WERI-Rb-1 (cell line): ENCODE measurements at places on chromosomes 12 and 14.

GRCh38 chr12:127455347-127456265, 811.4 kb upstream of the TMEM132C start:
- no peak for DNase-seq

DNA sequence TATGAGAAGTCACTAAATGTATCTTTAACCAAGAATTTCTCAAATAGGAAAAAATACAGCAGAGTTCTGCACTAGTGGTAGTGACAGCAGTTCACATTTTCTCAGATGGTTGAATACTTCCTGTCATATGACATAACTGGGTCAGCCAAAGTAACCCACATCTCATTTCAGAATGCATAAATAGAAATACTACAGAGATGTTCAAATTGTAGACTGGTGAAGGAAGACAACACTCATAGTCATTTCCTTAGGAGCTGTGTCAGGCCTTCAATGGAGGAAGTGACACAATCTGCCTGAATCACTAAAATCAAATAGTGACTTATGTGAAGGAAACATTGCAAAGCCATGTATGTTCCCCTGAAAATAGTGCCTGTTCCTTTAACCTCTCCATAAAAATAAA, 32.4 kb downstream of the FERMT2 start:
- no peak for DNase-seq

GRCh38 chr14:75647640-75648039, 13.0 kb downstream of the ERG28 start:
- DNase-seq: no peak

DNA sequence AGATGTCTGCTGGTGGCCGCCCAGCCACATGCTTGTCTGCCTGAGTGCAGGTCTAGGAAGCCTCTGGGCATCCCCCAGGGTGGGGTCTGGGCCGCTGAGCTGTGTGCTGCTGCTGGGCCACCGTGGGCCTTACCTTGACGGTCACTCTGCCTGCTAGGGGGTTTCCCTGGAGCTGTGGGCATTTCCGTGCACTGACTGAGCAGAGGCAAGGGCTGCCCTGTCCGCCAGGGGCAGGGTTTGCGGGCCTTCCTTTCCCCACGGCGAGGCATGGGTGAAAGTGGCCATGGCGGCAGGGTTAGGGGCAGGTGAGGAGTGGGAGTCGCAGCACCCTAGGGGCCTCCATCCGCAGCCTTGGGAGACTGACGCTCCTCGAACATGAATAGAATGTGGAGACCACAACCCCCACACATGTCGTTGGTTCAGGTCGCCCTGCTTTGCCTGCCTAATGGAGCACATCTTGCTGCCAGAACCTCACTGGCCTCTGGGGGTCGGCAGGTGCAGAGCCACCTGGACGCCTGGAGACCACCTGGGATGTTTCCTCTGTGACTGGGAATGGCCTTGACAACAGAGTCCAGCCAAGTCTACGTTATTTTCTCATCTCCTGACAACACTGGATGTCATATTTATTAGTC, 2.5 kb downstream of the ZBTB42 start:
- DNase-seq: no peak

- no peak for DNase-seq
Observed at GRCh38 chr12:38328306-38328895, 11.8 kb downstream of the ALG10B start.

GRCh38 chr12:49369411-49370145, 2.3 kb downstream of the SPATS2 start:
- DNase-seq: peak; percentile 18

- no peak for DNase-seq
Observed at GRCh38 chr14:57725399-57726077, 140.4 kb downstream of the SLC35F4 start.

DNA sequence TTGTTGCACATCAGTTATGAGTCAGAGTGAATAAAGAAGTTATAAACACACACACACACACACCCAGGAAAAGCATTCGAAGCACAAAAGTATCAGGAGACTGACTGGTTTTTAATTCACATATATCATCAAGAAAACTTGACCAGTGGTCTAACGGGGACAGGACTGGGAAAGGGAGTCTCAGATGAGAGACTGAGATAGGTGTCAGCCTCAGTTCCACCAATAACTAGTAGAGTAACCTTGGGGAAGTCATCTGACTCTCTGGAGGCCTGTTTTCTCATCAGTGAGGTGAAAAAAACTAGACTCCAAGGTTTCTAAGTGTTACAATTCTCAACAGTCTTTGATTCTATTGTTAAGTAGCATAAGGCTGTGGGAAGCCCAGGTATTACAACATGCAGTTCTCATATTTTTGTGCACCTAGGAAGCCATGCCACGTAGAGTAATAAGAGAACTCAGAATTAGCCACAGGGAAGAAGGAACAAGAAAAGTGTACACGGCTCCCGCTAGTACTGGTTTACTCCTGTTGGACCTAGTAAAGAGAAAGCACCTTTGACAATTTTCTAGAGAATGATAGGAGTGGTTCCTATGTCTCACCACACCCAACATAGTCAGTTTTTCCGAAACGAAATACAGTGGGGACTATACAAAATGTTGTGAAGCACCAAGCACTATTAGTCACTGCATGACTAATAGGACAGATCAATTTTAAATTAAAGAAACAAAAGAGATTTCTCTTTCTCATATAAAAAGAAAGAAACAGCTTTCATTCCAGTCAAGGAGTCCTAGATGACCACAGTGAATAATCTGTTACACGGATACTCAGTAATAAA, 5.0 kb downstream of the PPTC7 start:
- DNase-seq: no peak

DNA sequence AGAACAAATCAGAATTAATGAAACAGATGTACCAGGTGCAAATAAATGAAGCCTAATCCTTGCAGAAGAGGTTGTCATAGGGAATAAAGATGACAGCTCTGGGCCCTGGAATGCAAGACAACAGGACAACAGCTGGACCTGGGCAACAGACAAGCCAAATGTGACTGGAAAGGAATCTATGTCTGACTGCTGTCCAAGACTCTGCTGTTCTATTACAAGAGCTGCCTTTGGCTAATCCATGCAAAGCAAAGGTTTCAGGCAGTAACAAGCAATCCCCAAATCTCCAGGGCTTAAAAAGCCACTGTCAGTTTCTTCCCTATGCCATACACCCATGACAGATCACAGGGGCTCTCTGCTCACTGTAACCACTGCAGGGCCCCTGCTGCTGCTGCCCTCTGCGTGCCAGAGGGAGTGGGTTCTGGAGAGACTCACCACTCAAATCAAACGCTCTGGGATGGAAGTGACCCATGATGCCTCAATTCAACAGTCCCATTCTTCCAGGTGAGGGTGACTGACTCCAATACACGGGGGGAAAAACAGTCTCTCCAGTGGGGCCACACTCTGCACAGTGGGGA, 218.9 kb upstream of the SFSWAP start:
- no peak for DNase-seq

DNA sequence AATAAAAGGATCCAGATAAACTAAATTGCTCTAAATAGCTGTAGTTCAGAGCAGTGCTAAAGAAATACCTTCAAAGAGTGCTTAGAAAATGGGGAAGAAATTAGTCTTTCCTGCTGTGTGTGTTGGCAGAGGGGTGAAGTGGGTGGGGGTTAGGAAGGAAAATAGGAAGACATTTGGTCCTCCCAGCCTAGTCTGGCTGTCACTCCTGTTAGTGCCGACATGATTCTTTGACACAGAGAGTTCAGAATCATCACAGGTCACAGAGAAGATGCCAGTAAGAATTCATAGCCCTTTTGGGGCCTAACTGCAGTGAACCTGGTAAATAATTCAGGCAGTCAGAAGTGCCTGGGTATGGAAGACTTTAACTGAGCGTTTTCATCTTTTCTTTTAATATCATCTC, 74.8 kb downstream of the FLRT2 start:
- DNase-seq: no peak

GRCh38 chr14:59037086-59037485, 151.4 kb upstream of the DAAM1 start:
- no peak for DNase-seq

DNA sequence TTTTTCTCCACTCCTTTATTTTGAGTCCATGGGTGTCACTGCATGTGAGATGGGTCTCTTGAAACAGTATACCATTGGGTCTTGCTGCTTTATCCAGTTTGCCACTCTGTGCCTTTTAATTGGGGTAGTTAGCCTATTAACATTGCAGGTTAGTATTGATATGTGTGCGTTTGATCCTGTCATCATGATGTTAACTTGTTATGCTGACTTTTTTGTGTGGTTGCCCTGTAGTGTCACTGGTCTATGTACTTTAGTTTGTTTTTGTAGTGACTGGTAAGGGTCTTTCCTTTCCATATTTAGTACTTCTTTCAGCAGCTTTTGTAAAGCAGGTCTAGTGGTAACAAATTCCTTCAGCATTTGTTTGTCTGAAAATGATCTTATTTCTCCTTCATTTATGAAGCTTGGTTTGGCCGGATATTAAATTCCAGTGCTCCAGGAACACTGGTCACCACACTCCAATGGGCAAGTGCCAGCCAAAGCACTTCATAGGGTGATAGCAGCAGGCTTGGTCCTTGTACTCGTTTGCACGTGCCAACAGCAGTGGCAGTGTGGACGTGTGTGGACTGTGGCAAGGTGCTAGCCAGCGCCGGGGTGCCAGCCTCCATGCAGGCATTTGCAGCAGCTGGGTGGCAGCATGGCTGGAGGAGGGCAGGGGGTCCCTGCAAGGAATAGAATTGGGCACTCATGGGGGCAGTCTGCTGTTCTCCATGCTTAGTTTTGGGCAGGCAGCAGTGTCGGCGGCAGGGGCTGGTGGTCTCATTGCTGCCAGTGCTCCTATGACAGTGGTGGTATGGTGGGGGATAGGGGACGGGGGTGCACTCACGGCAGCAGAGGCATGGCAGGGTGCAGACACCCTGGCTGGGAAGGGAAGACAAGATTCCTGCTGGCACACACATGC, 53.5 kb downstream of the FRS2 start:
- no peak for DNase-seq

DNA sequence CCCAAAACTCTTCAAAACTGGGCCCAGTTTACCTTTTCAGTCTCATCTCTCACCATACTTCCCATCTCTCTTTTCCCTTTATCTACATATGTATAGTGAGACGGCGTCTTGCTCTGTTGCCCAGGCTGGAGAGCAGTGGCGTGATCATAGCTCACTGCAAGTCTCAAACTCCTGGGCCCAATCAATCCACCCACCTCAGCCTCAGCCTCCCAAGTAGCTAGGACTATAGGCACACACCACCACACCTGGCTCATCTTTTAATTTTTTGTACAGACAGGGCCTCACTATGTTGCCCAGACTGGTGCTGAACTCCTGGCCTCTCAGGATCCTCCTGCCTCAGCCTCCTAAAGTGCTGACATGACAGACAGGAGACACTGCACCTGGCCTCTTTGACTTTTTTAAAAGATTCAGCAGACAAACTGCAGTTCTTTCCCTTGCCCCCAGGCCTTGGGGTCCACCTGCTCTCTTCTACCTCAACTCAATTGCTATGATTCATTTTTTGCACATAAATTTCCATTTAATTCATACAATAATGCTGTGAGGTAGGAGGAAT, 33.6 kb downstream of the TFCP2 start:
- no peak for DNase-seq

GRCh38 chr12:107418981-107419380, 266.6 kb upstream of the PWP1 start:
- peak; percentile 40 for DNase-seq

DNA sequence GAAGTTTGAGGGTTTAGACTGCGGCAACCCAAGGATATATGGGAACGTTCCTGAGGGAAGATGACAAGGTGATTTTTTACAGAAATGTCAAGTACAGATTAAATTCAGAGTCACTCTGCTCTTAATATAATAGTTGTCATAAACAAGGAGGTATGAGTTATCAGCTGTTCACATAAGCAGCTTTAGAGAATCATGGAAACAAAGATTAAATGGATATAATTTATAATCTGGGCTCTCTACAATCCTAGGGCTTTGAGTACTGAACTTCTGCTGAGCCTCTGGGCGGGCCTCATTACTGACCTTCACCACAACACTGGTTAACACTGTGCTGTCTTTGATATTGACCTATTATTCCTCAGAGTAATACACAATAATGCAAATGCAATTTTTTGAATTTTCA, 577.8 kb downstream of the RPS29 start:
- DNase-seq: peak; percentile 20

DNA sequence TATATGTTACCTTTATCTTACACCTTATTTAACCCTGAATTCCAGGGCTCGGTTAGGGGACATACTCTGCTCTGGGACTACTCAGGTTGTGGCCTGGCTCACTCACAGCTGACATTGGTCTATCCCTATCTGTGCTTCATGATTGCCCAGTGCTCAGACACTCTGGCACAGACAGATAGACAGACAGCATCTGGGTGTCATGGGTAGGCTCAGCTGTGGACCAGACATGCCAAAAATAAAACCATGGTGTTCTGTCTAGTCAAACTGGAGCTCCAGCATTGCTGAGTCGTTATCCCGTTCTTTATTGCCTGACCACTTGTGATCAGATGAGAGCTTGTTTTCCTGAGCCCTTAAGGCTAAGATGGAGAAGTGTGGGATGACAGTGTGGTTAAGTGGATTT, 29.0 kb downstream of the FBXW8 start:
- DNase-seq: peak; percentile 29

- DNase-seq: no peak
Observed at GRCh38 chr12:89943463-89943862, 234.8 kb upstream of the ATP2B1 start.

GRCh38 chr12:120130011-120130410, 13.5 kb upstream of the RAB35 start:
- DNase-seq: no peak

GRCh38 chr12:76081909-76082308, 2.6 kb downstream of the NAP1L1 start:
- DNase-seq: no peak

DNA sequence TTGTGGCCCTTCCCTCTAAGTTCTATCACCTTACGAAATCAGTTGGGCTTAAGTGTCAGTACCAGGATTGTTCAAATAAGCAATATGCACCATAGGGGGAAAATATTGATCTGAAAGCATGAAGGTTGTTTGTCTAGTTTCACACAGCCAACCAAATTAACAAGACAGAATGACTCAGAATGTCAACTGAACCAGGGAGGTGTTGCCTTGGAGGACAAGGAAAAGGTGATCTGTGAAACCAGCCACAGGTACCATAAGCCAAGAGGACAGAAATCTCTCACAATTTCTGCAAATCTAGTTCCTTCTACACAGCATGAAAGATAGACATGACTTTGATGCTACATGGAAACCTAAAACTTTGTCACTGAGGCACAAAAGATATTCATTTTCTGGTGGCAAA, 297.9 kb downstream of the BCL11B start:
- DNase-seq: no peak

DNA sequence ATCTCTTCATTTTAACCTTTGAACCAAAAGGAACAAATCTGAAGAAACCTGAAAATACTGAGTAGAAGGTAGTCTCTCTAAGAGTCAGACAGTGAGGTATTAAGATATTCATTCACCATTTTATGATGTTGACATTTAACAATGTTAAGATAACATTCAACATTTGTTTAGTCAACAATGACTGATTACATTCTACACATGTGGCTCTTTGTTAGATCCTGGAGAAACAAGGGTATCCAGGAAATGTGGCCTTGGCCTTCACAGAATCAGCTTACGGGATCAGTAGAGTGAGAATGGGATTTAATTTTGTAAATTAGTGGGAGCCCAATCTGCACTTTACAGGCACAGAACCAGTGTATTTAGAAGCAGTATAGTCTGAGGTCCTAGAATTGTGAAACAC, 355.5 kb downstream of the KCNH5 start:
- no peak for DNase-seq

- DNase-seq: no peak
Observed at GRCh38 chr12:69066492-69067373, 133.8 kb upstream of the CPM start.
